ENCODE measurements at places on chromosomes 6 and 20. TPM values are rescaled to one million over a fixed set of nuclear protein-coding genes. Genes with fewer than 3 reads are reported as not detected.
A peak's percentile ranks its signal among the peaks of the same experiment; 100 is the strongest.

- no peaks in the 10 kb centered on the region for H3K27me3 ChIP-seq
- no peak overlapping the region for H3K4me3 ChIP-seq
- no peak overlapping the region for H3K27ac ChIP-seq
- no peak for DNase-seq
Observed at GRCh38 chr20:20872428-20872827, 160.0 kb upstream of the RALGAPA2 start.

DNA sequence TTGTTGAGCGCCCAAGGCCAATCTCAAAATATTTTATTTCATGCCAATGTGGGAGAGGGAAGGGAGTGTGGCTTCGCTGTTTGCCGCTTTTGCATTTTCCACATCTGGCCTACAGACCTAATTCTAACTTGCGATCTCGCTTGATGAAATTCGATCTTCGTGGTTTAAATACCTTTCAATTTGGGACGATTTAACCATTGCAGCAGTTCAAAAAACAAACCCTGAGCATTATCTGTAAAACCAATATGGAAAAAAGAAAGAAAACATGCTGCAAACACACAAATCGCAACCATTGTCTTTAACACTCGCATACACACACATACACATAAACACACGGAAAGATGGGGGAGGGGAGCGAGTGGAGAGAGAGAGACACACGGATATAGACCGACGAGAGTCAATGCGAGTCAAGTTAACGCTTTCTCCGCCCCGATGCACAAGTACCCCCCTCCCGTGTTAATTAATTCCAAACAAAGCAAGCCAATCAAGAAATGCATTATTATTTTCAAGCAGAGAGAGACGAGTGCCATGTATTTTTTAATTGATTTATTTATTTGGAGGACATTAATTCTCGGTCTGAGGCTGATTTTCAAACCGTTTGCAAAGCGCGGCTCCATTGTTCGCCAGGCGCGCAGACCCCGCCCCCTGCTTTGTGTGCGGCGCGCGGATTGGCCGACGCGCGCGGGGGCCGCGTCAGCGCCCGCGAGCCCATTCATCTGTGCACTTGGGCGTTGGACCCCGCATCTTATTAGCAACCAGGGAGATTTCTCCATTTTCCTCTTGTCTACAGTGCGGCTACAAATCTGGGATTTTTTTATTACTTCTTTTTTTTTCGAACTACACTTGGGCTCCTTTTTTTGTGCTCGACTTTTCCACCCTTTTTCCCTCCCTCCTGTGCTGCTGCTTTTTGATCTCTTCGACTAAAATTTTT is at the start of gene MARCKS:
Gene MARCKS (plus strand): TSS at position 721 of the 931 bp plus-strand sequence. CDS start 401 bp downstream, outside the sequence.
- no peaks in the 10 kb centered on the region for H3K27me3 ChIP-seq
- peak within 1 kb of the TSS; percentile 57 for H3K4me3 ChIP-seq
- H3K27ac ChIP-seq: peak within 1 kb of the TSS; percentile 98
- H3K4me1 ChIP-seq: peaks cover 44% of the 10 kb centered on the region

- H3K27ac ChIP-seq: no peak overlapping the region
- no peaks in the 10 kb centered on the region for H3K4me1 ChIP-seq
- no peaks in the 10 kb centered on the region for H3K36me3 ChIP-seq
- peak; percentile 20 for DNase-seq
- H3K4me3 ChIP-seq: no peak overlapping the region
Observed at GRCh38 chr6:19413323-19413722, 423.8 kb upstream of the ID4 start.

DNA sequence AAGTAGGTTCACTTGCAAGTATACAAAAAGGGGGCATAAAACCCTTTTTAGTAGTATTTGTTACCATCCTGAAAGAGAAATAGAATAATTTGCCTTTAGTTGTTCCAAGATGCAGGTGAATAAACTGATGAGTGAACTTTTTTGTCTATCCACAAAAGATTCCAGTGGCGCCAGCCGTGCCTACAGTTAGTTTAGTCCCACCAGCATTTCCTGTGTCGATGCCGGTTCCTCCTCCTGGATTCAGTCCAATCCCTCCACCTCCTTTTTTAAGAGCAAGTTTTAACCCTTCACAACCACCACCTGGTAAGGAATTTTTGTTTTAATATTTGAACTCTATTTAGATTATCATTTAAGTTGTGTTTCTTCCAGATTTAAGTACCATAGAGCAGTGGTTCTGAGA is 90.9 kb downstream of the SCAF8 start:
- H3K27ac ChIP-seq: no peak overlapping the region
- peak; percentile 27 for DNase-seq
- H3K27me3 ChIP-seq: no peaks in the 10 kb centered on the region
- no peaks in the 10 kb centered on the region for H3K4me1 ChIP-seq
- no peak overlapping the region for H3K4me3 ChIP-seq

Gene C6orf52
- 1.8 TPM for polyA plus RNA-seq

Gene MTFR2
- 2.0 TPM for polyA plus RNA-seq

Gene VWA7
- polyA plus RNA-seq: 1.4 TPM

Gene GRIK2
- polyA plus RNA-seq: not detected

All from stomach (tissue), 19 donors.